KBM-7 (cell line): ENCODE measurements at places on chromosomes 16 and 17.

GRCh38 chr17:70498631-70499030 is 329.3 kb downstream of the KCNJ2 start:
- DNase-seq, result no peak

- DNase-seq, result no peak
Measured at GRCh38 chr17:9195411-9195810, 174.1 kb downstream of the NTN1 start.

- DNase-seq, result no peak
Measured at GRCh38 chr17:82709024-82709675, 7.4 kb upstream of the FN3KRP start.

GRCh38 chr17:4577386-4577993 is 6.8 kb upstream of the SMTNL2 start:
- no peak for DNase-seq

- DNase-seq, result peak; percentile 52
Measured at GRCh38 chr17:45256114-45256966, 5.6 kb downstream of the SPATA32 start.

DNA sequence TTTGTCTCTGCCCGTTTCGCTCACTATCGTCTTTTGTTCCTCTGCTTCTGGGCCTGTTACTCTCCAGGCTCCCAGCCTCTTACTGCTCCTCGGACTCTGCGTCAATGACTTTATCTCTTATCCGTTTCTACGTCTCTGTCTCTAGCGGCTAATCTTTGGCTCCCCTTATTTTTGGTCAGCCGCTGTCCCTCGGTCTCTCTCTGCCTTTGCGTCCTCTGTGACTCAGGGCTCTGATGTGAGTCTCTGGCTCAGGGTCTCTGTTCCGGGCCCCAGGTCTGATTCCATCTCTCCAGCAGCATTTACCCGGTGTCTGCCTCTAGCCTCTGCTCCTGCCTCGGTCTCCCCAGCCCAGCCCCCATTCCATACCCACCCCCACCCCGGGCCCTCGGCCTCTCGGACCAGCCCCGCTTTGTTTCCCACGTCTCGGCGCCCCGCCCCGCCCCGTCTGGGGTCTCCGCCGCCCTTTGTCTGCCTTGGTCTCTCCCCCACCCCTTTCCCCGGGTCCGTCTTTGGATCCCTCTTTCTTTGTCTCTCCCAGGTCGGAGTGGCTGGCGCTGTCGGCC is 547 bp upstream of the ZNF48 start:
- DNase-seq, result no peak

DNA sequence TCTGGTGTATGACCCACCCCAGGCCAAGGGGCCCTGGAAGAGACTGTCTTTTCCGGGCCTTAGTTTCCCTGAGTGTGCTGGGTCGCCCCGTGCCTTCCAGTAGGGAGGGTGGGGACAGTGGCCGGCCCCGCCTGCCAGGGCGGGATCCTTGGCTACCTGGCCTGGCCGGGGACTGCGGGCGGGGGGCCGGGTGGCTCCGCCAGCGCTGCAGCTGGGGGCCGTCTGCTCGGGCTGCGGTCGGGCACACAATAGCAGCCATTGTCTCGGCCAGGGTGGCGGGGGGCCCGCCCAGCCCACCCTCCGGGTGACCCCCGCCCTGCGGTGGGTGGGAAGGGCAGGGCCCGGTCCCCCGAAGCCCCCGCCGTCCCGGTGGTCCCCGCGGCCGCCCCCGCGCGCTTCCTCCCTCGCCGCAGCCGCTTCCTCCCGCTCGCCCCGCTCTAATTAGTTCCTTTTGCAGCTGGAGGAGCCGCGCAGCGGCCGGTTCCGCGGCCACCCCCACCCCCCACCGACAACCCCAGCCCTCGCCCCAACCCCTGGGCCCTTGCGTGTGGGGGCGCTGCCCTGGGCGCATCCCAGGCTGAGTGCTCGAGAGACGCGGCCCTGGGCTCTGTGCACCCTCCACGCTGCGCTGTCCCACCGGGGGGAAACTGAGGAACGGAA is 11.6 kb downstream of the GLIS2 start:
- no peak for DNase-seq

- DNase-seq, result no peak
Measured at GRCh38 chr16:29994600-29995323, 655 bp downstream of the HIRIP3 start.

GRCh38 chr17:12365805-12366204 is 299.9 kb upstream of the MYOCD start:
- DNase-seq, result no peak

DNA sequence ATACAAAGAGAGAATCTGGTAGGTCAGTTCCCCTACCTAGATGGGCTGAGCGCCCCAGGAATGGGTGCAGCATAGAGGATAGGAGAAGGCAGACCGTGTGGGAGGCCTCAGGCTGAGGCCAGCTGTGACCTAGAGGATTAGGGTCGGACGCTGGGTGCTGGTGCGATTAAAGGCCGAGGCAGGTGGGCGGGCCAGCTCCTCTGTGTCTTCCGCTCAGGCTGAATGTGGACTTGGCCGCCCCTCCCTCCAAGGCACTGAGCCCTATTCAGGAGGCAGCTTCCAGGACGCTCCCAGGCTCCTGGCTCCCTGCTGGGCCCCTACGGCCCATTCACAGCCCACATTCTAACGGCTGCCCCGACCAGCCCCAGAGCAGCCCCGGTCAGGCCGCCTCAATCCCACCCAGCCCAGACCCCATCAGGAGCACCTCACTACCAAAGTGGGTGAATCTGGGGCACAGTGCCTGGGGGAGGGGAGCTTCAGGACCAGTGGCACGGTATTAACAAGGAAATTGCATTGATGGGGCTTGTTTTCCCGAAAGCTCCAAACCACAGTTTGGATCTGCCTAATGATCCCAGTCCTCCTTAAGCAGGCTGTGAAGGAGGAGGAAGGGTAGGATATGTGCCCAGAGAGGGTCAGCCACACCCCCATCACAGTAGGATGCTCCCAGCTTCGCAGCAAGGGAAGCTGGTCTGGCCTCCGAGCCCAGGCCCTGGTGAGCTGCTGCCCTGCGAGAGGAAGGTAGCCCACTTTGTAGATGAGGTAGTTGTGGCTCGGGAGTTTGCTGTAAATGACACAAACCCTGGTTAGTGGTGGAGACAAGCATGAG is 14.5 kb downstream of the RHBDL3 start:
- DNase-seq, result no peak

- no peak for DNase-seq
Measured at GRCh38 chr17:31297090-31297489, at the start of gene OMG. OMG (minus strand) TSS chr17:31297239; CDS start chr17:31296331, 908 bp downstream.

DNA sequence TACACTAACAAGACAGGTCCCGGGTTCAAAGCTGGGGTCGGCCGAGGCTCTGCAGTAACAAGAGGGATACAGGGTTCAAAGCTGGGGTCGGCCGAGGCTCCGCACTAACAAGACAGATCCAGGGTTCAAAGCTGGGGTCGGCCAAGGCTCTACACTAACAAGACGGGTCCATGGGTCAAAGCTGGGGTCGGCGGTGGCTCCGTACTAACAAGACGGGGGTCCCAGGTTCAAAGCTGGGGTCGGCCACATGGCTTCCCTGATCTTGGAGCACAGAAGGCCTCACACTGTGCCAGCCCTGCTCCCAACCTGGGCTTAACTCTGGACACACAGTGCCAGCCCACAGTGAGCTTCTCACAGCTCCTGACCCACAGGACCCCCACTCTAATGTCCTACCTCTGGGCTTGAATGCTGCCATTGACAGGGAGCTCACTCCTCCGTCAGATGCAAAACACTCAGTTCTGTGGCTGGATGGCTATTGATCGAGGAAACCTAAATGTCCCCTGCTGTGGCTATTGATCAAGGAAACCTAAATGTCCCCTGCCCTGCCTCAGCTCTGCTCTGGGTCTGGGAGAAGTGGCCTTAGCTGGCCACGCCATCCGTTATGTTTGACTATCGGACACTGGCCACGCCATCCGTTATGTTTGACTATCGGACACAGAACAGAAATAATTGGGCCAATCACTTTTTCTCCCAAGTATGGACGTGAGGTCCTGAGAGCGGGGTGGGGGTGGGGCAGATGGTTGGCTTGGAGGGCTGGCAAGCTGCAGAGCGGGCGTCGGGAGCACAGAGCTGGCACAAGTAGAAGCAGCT is 54.6 kb upstream of the DOC2B start:
- no peak for DNase-seq

DNA sequence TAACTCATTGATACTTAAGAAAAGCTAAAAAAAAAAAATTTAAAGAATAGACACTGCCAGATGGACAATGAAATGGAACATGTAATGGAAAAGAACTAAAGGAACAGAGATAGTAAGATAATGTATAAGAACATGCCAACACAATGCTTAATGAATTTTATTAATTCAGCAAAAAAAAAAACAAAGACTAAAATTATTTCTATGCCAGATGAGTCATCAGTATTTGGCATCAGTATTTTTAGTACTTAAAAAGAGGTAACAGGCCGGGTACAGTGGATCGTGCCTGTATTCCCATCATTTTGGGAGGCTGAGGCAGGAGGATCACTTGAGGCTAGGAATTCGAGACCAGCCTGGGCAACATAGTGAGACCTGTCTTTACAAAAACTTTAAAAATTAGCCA is 168.5 kb downstream of the CYB561 start:
- no peak for DNase-seq

- no peak for DNase-seq
Measured at GRCh38 chr17:74287031-74287602, 13.1 kb downstream of the DNAI2 start.

DNA sequence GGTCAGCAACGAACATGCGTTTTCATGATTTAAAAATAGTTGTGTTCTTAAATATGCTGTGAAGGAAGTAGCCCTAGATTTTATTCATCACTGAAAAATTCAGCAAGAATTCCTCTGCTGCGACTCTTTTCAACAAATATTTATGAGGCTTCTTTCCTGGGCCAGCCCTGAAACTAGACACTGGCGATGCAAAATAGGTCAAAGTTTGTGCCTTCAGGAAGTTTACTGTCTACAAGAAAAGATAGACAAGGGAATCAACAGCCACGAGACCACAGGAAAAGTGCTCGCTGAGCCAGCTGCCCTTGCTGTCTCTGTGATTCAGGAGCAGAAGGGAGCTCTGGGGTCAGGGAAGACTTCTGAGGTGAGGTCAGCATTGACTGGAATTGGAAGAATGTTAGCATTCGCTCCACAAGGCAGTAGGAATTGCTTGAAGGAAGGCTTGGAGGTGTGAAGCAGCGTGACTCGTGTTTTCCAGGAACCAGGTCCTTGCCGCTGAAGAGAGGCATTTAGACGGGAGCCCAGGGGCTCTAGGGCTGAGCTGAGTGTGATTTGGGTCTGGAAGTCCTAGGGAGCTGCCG is 1.9 kb upstream of the RPL26 start:
- no peak for DNase-seq
